GM19239 (cell line): ENCODE measurements at places on chromosomes 2 and 18.

DNA sequence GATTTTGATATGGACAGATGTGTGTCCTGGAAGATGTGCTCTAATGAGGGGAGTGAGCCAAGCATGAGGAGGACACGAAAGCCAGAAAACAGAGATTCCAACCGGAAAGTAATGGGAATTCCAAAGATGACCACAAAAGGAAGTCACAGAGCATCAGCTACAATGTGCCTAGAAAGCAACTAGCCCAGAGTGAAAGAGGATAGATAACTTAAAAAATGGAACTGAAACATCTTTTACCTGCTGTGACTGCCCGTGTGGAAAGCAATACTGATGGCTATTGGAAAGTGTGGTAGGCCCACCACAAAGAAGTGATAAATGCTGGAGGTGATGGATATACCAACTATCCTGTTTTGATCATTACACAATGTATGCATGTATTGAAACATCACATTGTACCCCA, 21.6 kb downstream of the DNMT3A start:
- peak; percentile 48 for DNase-seq

DNA sequence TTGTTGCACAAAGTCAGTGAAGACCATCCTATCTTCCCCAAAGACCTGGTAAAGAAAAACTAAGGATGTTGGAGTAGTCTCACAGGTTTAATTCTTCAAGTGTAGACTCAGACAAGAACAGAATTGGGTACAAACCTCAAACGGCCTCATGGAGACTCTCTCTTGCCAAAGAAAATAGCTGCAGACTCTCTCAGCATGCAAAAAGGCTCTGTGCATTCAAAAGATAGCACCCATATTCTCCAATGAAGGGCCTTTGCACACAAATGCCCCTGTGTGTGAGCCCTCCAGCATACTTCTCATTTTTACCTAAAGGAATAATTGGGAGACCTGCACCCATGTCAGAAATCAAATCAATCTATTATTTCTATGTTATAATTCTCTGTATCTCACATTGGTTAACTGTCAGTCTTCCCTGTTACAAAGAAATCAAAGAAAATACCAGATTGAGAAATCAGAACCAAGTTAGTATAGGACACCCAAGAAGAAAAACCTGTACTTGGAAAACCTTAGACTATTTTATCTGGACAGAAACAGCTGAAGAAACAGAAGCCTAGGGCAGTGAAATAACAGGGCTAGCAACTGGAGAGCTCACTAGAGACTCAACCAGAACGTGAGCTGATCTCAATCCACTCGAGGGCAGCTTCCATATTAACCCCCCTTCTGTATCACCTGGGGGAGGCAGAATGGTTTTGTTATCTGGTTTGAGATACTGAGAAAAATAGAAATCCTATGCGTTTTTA, 134.7 kb upstream of the DNAJC10 start:
- DNase-seq, result no peak

GRCh38 chr2:131493199-131493968, 1.2 kb upstream of the MZT2A start:
- DNase-seq, result no peak

DNA sequence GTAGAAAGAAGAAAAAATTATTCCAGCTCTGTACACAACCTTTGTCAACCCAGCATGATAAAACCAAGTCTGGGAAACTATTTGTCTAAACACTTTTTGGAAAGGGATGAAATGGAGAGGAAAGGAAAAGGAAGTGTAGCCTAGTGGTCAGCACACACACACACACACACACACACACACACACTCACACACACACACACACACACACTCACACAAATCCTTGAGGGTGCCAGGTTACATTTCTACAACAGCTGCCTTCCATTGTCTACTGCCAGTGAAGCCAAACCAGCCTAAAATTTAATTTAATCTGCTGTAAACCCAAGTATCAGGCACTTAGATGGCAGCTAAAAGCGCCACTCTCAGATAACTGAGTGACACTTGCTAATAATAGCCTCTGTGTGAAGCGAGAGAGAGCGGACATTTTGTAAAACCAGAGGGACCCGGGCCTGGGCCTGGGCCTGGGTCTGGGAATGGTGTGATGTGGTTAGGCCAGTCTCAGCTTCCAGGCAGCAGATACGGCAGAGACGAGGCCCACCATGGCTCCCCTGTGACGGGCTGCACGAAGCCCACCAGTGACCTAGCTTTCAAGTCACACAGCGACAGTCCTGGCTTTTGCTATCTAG, 32.4 kb downstream of the BCL11A start:
- no peak for DNase-seq

DNA sequence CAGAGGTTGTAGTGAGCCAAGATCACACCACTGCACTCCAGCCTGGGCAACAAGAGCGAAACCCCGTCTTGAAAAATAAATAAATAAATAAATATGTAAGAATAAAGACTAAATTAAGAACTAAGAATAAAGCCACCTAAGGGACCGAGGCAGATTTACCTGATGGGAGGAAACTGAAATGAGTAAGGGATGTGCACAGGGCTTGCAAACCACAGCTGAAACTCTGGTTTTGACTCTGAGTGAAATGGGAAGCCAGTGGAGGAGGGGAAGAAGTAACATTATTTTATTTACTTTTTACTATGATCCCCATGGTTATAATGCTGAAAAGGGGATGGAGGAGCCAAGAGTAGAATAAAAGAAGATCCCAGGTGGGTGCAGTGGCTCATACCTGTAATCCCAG, 107.3 kb downstream of the CABYR start:
- no peak for DNase-seq

- DNase-seq, result no peak
These were observed 5.8 kb upstream of the PIEZO2 start for GRCh38 chr18:11155034-11155759.

DNA sequence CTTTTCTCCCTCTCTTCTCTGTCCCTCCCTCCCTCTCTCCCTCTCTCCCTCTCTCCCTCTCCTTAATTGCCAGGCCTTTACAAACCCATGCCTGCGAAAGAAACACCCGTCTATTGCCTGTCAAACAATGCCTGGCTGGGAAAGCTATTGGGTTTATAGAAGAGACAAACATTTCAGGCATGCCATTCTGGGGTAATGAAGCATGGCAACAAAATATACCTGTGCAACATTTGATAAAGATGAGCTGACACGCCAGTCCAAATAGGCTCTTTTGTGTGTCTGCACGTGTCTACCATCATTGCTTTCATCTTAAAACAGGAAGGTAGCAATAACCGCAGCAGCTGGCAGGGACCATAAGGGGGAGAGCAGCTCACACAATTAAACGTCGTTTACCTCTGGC, 282.1 kb downstream of the ZNF516 start:
- no peak for DNase-seq

- no peak for DNase-seq
These were observed 42.4 kb upstream of the KDM3A start for GRCh38 chr2:86398500-86399474.

- DNase-seq, result no peak
These were observed 38.0 kb downstream of the TSHZ1 start for GRCh38 chr18:75248426-75249174.

GRCh38 chr2:190065839-190066238, 3.3 kb upstream of the MSTN start:
- no peak for DNase-seq

DNA sequence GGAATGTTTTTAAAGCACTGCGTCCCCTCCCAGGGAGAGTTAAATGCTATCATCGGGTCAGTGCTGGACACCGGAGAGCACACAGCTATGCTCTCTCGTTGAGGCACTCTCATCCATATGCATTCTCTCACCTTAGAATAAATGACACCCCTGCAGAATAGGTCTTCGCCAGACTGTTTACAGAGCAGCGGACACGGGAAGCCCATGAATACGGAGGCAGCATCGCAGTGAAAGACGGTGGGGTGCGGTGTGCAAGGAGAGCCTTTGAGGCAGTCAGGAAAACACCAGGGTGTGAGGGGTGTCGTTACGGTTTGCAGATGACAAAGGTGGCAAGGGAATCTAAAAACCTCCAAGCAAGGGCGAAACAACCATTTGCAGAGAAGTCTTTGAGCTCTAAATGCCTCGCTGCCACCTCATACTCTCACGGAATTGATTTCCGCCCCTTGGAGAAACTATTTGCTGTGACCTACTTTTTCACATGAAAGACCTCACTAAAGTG, 169.2 kb upstream of the FHL2 start:
- DNase-seq, result no peak

GRCh38 chr2:69560147-69560482, 83.4 kb downstream of the AAK1 start:
- no peak for DNase-seq

DNA sequence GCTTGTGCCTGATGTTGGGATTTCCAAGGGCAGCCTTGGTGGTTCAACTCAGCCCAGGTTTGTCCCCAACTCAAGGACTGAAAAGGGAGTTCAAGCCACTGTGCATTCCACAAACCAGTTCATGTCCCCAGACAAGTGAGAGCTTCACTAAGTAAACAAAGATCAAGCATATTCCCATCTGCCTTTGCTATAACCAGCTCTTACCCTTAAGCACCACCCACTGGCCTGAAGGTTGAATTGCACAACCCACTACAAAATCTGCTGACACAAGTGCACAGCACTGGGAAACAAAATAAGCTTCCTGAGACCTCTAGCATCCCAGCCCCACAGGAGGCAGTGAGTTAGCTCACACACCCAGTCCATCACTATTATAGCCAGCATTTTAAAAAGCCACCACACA, 516.7 kb downstream of the NR4A2 start:
- DNase-seq, result no peak

GRCh38 chr2:48792030-48792429, 36.5 kb upstream of the LHCGR start:
- no peak for DNase-seq

DNA sequence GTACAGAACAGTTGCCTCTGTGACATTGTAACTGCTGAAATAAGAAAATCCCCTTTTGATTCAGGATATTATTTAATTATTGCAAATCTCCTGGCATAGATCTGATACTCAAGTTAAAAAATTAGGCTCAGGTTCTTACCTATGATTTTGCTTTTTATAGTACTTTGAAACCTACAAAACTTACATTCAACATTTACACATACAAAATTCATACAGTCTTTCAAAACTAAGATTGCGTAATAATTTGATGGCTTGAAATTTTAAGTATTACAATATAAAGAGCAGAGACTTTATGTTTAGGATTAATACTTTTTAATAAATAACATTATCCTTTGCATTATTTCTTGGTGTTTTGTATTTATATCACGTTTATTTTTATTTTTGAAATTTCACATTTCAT, 291.1 kb downstream of the CCDC102B start:
- DNase-seq, result no peak

DNA sequence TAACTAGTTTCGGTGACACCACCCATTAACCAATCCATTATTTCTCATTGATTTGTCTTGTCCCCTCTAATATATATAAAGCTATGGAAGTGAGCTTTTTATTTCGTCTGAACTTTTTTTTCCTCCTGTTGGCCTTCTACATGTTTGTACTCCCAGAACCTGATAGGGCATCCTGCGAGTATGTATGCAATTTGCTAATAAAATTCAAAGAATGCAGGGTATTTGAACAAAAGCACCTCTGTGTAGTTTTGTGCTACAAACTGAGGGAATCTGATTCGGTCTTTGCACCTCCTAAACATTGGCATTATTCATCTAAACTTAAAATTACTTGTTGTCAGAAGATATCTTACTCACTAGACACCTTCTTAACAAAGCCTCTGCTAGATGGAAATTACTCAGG, 242.9 kb upstream of the TMEFF2 start:
- DNase-seq, result no peak

- no peak for DNase-seq
These were observed 99.7 kb downstream of the RBM43 start for GRCh38 chr2:151161821-151162551.
